Stimulated activated CD4-positive, alpha-beta T cell treated with anti-CD3 and anti-CD28 coated beads, Interleukin-2, amount 100 ng/mL, for 48 hours (primary cell): ENCODE measurements at places on chromosomes 4 and X.

- DNase-seq, result no peak
Measured at GRCh38 chr4:87941537-87942392, 33.7 kb upstream of the SPP1 start.

GRCh38 chrX:55357236-55357635 lies 92.5 kb upstream of the PAGE3 start:
- no peak for DNase-seq

- no peak for DNase-seq
Measured at GRCh38 chrX:65745427-65745826, 78.0 kb downstream of the MSN start.

GRCh38 chr4:127479031-127479622 lies 153.6 kb upstream of the INTU start:
- no peak for DNase-seq

DNA sequence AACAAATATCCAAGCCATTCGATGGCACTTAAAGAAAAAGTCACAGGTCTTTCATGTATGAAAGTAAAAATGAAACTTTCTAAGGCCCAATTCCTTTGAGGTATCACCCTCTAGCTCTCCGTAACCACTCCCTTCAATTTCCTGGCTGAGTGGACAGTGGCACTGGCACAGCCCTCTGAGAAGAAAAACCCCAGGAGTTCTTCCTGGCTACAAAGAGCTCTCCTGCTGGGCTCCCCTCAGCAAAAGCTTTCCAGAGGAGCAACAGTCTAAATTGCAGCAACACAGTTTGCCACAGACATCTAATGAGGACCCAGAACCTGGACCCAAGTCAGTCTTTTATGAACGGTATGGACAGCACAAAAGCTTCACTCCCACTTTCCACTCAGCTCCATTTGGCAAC lies 71.8 kb downstream of the FUNDC1 start:
- no peak for DNase-seq

DNA sequence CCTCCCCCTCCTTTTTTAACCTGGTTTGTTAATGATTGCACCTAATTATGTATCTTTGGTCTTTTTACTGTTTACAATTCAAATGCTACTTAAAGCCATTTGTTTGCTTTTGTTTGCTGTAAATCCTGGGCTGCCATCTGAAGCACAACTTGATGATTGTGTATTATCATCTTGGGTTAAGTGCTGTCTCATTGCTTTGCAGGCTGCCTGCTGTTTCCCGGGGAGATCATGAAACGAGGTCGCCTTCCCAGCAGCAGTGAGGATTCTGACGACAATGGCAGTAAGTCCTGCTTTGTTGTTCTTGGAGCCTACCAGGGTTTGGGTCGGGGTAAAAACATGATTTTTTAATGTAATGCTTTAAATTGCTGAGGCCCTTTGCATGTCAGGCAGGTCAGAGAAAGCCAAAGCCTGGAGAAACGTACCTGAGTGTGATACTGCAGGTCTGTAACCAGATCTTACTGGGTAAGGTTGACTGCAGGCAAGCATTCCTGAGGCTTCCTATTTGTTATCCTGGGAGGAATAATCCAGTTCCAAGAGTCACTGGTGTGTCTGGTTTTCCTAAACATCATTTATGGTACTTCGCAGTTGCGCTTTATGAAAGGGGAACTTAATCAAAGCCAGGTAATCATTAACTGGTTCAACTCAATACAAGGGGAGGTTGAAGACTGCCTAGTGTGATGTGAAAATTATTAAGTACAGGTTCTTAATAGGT lies 22.2 kb downstream of the JADE1 start:
- no peak for DNase-seq

GRCh38 chr4:42048394-42048793 lies 58.1 kb downstream of the SLC30A9 start:
- no peak for DNase-seq

- no peak for DNase-seq
Measured at GRCh38 chrX:106170318-106170717, 2.2 kb downstream of the PWWP3B start.

- no peak for DNase-seq
Measured at GRCh38 chr4:145988628-145989027, 50.0 kb upstream of the ZNF827 start.

DNA sequence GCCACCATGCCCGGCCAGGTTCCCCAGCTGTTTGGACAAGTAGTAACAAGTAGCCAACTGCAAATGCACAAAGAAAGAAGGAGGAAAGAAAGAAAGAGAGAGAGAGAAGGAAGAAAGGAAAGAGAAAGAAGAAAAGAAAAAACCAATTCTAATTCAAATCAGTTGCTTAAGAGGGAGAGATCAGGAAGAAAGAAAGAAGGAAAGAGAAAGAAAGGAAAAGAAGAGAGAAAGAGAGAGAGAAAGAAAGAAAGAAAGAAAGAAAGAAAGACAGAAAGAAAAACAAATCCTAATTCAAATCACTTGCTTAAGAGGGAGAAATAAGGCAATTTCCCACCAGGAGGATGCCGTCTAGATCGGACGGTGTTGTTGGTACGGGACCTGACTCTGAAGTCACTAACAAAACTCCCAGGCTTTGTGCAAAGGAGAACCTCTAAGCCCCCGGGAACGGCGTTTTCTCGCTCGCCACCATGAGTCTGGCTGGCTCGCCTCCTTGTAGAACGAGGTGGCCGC lies 95.5 kb upstream of the PPP2R3B start:
- no peak for DNase-seq

DNA sequence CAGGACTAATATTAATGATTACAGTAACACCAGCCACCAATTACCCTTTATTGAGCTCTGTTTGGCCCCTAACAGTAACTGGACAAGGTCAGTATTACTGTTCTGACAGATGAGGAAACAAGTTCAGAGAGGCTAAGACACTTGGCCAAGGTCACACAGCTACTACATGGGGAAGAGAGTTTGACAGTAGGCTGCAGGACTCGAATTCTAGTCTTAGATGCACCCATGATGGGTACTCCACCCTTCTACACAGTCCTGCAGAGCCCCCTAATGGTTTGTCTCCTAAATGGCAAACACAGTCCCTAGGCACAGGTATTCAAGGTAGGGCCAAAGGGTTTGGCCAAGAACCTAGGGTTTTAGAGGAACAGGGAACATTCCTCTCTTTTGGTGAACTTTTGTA lies 93.9 kb downstream of the NSUN7 start:
- DNase-seq, result no peak

GRCh38 chr4:23425570-23425969 lies 464.3 kb downstream of the PPARGC1A start:
- DNase-seq, result no peak

- no peak for DNase-seq
Measured at GRCh38 chr4:75673959-75674328, 733 bp upstream of the G3BP2 start.

DNA sequence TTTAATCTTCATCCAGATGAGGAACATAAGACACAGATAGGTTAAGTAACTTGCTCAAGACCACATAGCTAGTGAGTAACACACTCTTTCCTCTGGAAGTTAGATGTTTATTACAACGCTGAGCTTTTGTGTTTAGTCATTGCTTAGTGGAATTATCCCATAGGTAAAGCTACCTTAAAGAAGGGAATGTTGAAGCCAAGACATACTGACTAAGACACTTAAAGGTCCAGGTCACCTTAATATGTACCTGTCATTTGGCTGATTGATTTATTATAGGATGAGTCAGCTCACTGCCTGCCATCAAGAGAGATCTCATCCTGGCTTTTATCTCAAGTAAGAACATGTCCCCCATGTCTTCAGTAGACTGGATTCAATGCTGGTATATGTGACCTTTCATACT lies 53.4 kb downstream of the KDR start:
- DNase-seq, result no peak

GRCh38 chrX:136256026-136256425 lies 4.8 kb upstream of the MAP7D3 start:
- no peak for DNase-seq

DNA sequence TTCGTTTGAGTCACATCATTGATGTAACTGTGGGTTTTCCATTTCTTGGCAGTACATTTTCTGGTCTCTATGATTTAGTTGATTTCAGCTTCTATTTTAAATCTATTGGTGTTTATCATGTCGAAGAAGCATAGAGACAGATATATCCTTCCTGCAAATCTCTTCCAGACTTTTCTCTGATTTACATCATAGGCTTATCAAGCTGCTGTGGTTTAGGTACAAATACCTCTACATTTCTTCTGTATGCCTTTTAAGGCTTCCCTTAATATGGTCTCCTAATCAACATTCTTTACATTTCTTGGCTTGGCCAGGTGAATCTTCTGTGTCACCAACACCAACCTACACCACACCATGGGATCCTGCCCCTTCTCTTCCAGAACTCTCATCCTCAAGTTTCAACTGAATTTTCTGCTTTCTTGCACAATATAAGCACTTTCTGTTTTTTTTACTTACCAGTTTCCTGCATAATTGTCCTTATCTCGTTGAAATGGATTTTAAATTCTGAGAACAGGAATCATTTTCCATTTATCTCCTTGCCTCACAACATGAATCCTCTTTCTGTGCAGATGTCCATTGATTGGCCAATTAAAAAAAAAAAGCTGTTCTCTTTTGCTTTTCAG lies 626.9 kb downstream of the ANKRD50 start:
- DNase-seq, result no peak

- DNase-seq, result no peak
Measured at GRCh38 chrX:20472620-20473258, 206.0 kb upstream of the RPS6KA3 start.

DNA sequence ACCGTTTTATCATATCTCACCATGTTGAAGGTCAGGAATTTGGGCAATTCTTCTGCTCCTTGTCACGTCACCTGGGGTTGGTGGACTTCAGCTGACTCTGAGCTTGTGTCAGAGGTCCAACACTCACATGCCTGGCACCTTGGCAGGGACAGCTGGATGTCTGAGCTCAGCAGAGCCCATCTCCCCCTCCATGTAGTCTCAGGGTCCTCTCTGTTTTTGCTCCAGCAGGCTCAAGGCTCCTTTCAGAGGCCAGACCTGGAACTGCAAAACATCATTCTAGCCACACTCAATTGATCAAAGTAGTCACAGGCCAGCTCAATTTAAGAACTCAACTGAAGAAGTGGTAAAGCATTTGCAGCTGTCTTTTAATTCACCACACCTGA lies 45.4 kb downstream of the EDNRA start:
- DNase-seq, result no peak

DNA sequence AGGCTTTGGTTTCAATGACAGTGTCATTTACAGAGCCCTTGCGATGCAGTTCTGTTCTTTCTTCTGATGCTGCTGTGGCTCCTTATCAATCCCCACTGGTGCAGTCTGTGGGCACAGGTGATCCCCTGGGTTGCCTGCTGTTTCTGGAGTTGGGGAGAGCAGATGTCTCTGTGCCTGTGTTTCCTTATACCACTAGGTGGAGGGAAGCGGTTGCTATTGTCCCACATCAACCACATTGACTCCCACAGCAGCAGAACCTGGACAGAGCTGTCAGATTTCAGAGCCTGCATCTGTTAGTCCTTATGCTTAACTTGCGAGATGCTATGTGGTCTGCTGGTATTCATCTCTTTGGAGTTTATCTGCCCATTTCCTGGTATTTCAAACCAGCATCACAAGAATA lies 57.7 kb downstream of the NEIL3 start:
- no peak for DNase-seq

DNA sequence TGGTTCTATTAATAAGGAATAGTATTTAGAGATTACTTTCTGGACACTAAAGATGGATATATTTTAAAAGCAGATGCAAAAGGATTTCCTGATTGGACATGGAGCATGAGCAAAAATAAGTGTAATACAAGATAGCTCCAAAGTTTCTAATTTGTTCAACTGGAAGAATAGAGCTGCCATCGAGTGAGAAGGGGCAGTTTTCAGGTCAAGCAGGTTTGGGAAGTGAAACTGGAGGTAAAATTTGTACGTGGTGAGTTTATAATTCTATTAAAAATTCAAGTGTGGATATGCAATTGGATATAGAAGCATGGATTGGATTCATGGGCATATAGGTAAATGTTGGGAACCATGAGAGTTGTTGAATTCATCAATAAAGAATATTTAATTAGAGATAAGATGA lies 31.8 kb downstream of the PRDM8 start:
- DNase-seq, result no peak

DNA sequence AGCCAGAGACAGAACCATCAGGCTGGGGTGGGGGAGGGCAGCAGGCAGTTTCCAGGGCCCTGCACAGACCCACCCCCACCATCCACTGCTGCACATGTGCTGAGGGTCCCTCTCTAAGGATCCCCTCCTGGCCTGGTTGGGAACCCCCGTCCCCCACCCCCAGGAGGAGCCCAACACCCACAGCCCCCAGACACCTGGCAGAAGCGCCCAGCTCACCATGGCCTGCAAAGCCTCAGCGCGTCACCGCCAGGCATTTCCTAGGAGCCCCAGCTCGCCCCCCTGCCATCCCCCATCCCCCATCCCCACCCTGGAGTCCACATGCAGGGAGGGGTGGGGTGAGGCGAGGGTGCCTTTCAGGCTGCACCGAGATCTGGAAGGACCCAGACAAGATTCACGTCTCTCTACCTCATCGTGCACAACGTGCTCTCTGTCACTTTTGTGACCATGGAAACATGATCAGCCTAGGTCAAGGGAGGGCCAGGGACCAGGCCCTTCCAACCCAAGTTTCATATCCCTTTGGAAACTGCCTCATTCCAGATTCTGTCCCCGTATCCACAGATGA lies 9.3 kb downstream of the MXD4 start:
- no peak for DNase-seq

DNA sequence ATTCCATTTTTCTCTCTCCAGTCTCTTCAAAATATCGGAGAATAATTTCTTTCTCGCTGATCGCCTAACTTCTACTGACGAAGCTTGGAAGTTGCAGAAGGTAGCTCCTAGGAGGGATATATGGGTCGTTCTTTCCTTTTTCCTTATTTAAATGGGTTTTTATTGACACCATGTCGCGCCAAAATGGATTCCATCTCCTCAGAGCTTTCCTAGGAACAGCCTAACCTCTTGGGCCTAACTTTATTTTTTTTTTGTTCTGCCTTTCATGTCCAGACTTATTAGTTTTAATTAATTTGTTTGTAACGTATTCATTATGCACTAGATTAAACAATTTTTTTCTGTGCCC lies 359.4 kb upstream of the ZCCHC13 start:
- DNase-seq, result no peak

- no peak for DNase-seq
Measured at GRCh38 chr4:105461221-105461620, 12.6 kb downstream of the PPA2 start.

GRCh38 chr4:52957220-52957686 lies 95.1 kb downstream of the RASL11B start:
- DNase-seq, result no peak

GRCh38 chr4:23710298-23710697 lies 179.5 kb downstream of the PPARGC1A start:
- no peak for DNase-seq

- DNase-seq, result no peak
Measured at GRCh38 chrX:132592880-132593279, 104.0 kb upstream of the MBNL3 start.

DNA sequence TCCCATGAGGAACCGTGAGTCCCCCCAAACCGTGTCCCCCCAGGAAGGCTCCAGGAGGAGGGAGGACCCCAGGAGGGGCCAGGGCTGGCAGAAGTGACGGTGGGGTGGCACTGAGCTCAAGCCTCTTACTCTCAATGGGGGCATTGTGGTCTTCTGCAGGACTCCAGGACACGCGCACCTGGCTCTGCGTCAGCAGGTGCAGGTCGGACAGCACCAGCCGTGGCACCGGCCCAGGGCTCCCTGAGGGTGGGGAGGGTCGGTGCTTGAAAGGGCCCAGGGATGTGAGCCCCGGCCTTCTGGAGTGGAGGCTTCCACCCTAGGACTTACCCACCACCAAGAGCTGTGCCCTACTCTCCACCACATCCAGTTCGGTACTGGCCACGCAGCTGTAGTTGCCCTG lies 18.3 kb downstream of the L1CAM start:
- no peak for DNase-seq
